ENCODE measurements at places on chromosomes 1 and 21. TPM values are rescaled to one million over a fixed set of nuclear protein-coding genes. Genes with fewer than 3 reads are reported as not detected.

Gene PRELP
- total RNA-seq: not detected

Gene TRMT13
- total RNA-seq: 29.8 TPM

Gene CHIA
- not detected for total RNA-seq

Gene DLGAP3
- total RNA-seq: 0.45 TPM

Gene MX2
- 103 TPM for total RNA-seq

Gene ABCA4
- total RNA-seq: not detected

Gene TAF5L
- 24.6 TPM for total RNA-seq

Gene PRDM16
- not detected for total RNA-seq

Measured in activated naive CD8-positive, alpha-beta T cell treated with anti-CD3 and anti-CD28 coated beads, Interleukin-2, amount 10 ng/mL, durations not matched to agents 7 days and 5 days (primary cell).